ENCODE measurements at places on chromosomes 7 and 10. TPM values are rescaled to one million over a fixed set of nuclear protein-coding genes. Genes with fewer than 3 reads are reported as not detected.

DNA sequence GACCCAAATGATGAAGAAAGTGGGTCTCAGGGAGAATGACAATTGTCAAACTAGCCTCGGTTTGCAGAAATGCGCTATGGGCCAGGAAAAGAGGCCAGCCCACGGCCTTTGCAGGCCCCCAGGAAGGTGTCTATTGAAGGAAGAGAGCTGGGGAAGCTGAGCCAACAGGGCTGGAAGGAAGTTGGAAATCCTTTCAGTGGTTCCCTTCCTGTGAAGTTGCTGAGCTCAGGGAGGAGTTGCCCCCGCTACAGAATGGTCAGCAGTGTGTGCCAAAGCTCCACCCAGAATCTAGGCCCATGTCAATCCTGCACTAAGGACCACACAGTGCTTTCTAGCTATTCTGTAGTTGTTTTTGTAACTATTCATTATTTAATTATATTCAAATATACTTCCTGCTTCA is 91.6 kb upstream of the ANLN start:
- no peak for ATAC-seq

Gene ACBD7
- total RNA-seq: 0.32 TPM

Gene GIMAP1
- total RNA-seq: 0.44 TPM

GRCh38 chr7:67716729-67717128 is 720.1 kb downstream of the TYW1 start:
- no peak for ATAC-seq

Gene LRRC17
- total RNA-seq: 0.32 TPM

Gene NYAP1
- 0.16 TPM for total RNA-seq

DNA sequence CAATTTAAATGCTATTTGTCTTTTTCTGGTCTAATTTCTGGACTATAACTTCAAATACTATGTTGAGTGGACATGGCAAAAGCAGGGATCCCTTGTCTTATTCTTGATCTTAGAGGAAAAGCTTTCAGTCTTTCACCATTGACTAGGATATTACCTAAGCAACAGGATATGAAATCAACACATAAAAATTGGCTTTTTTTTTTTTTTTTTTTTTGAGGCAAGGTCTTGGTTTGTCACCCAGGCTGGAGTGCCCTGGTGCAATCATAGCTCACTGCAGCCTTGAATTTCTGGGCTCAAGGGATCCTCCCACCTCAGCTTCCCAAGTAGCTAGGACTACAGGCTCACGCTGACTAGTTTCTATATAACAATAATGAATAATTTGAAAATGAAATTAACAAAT is 90.8 kb downstream of the JMJD1C start:
- ATAC-seq: no peak

Gene HKDC1
- 0.04 TPM for total RNA-seq

Gene XRCC2
- 2.3 TPM for total RNA-seq

Gene PAX2
- not detected for total RNA-seq

GRCh38 chr10:3415038-3415736 is 242.6 kb upstream of the PITRM1 start:
- ATAC-seq: no peak

Gene NEURL1
- total RNA-seq: 0.16 TPM

DNA sequence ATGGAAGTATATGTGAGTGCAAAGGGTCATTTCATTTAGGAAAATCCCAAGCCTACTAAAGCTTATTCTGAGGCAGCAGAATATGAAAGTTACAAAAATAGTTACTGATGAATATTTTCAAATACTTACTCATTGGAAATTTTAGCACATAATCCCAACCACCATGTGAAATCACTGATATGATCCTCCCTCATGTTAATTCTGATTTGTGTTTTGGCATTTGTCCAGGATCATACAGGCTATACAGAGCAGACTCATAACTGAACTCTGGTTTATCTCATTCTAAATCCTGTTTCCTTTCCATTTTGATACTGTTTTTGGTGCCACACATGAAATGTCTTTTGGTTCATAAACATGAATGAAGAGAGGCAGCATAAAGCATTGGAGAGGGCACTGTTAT is 3.4 kb upstream of the FAM24B start:
- ATAC-seq: no peak

Gene INMT
- total RNA-seq: 1.5 TPM

DNA sequence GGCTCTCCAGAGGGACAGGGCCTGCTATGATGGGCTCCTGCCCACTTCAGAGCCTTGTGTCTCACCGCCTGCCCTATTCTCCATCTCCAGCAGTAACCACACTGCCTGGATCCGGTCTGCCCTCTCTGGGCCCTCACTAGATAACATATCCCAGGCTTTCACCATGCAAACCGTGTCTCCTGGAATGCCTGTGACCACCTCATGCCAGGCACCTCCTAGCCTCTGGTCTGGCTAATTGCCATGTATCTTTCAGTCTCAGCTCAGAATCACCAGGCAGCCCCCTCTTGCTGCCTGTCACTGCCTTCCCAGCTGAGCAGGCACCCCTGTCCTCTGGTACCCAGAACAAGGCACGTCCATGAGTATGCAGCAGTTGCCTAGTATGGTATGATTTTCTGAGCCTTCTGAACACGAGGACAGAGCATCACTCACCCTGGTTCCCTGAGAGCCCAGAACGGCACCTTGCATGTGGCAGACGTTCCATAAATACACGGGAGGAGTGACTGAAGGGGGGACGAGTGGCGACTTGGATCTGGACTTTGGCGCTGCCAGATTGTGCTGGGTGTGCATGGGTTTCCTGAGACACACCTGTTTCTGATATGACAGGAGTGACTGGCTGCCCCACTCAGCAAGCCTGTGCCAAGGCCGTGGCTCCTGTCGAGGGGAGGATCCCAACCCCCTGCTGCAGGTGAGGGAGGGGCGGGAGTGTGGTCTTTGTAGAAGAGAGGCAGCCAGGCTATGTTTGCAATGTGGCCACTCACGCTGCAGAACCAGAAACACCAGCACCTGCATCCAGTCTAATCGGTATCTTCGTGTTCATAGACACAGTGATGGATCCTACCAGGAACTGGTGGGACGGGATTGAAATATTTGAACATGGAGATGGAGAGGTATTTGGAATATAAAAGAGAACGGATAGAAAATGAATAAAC is 95.2 kb downstream of the VOPP1 start:
- no peak for ATAC-seq

GRCh38 chr10:31098046-31098445 is 66.4 kb upstream of the ZNF438 start:
- ATAC-seq: no peak

DNA sequence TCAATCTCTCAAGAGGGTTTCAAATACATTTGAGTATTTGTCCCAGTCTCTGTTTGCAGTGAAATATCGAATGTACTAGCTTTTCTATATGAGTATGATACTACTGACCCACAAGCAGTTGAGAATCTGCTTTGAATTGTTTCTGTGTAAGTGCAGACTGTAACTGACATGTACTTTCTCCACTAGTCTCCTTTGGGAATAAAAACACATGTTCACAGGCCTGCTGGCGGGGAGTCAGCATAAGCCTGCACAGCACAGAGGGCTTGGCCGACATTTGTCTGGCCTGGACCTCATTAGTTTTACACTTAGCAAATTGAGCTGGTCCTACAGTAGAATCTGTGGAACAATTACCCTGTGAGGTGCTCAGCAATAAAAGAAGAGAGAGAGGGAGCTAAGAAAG is 72.6 kb downstream of the ITGB8 start:
- ATAC-seq: no peak

DNA sequence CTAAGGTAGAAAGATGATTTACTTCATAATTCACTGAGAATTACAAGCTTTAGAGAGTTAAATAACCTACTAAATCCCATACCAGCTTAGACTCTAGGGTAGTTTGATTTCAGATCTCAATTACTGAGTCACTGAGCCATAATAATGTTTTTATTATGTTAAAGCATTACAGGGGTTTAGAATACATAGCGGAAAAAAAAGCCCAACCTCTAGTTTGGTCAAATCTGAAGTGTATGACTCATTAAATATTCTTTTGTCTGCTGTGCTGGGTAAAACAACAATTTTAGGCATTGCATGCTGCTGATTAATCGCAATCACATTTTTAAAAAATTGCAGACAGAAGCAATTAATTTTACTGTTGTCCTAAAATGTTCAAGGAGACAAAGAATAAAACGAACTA is 48.5 kb downstream of the MALRD1 start:
- ATAC-seq: no peak

Gene GARS1
- 176 TPM for total RNA-seq

DNA sequence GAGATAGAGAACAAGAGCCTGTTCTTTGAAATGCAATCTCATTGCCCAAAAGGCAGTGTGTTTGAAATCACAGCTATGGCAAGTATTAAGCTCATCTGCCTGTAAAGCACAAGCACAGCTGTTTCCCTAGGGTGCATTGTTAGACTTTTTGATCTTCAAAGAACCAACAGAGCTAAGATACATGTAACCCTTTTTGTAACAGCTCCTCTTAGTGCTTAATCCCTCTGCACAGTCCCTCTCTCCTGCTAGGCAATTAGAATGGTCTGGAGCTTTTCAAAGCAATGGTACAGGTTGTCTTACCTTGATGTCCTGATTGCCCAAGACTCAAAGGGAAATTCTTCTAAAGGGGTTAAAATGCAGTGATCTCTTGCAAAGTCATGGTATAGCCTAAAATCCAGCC is 249.6 kb upstream of the CHRM2 start:
- no peak for ATAC-seq

DNA sequence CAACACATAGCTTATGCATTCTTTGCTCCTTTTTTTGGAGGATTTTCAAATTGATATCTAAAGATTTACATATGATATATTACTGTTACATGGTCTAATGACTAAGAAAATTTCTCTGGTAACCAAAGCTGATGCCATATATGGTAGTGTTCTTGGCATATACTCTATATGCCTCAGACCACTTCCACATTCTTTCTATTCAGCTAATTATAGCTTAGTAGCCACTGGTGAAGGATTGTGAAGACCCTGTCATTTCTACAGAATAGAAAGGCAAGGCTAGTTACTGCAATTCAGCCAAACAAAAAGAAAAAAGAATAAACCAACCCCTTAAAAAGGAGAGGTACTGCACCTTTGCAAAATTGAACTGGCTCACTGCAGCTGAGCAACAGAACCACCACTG is 3.7 kb downstream of the PURB start:
- ATAC-seq: no peak

- ATAC-seq: peak; percentile 87
Observed at GRCh38 chr7:134515569-134516468, 11.5 kb upstream of the AKR1B10 start.

DNA sequence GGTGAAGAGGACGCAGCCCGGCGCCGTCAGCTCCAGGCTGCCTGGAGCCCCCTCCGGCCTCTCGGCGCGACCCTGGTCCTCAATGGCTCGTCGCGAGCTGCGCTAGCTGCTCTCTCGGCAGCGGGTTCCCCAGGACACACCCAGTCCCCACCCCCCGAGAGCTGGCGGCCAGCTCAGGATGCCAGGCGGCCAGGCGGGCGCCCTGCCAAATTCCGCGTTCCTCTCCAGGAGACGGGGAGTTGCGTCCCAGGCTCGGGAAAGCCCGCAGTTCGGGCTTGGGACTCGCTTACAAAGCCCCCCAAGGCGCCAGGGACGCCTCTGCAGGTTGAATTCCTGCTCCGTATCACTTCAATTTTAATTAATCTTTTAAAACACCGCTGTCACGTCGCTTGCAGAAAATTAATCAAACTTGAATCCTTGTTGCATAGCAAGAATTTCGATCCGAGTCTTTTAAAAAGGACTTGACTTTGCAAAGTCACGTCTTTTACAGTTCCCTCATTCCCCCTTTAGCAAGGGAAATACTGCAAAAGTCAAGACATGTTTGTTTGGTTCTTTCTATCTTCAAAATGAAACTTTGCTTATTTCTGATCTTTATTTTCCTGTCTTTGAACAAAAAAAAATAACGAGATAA is 28.2 kb downstream of the SKIDA1 start:
- ATAC-seq: peak; percentile 55

DNA sequence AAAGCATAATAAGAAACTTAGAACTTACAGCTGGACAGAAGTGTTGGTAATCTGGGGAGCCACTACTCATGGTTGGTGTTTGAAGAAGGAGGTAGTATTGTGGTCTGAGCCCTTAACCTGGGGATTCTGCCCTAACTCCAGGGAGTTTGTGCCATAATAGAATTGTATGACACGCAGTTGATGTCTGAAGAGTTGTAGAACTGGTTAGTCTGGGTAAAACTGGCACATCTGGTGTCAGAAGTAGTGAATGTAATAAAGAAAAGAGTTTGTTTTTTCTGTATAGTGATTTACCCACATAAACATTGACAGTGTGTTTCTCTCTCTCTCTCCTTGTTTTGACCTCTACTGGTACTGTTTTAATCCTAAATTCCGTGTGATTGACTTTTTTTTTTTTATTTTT is 448.1 kb upstream of the SEMA3D start:
- ATAC-seq: no peak

Gene INA
- 1.4 TPM for total RNA-seq

Gene EPHB6
- total RNA-seq: 18.1 TPM

DNA sequence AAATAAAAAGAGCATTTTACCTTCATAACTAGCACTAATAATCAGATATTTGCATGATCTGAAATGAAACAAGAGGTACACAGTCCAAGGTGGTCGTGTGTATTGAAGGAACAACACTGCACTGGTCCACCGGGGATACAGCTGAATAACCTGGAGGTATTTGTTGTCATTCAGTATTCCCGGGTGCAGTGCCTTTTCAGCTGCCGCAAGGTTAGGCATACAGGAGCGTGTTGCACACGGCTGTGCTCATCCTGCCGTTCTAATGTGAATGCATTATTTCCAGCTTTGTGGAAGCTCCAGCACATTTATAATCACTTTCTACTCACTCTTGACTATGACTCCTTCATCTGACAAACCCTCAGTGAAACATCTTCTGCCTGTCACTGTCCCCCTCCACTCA is 377.8 kb downstream of the GFRA1 start:
- ATAC-seq: no peak

Gene TMEM168
- total RNA-seq: 17.9 TPM

DNA sequence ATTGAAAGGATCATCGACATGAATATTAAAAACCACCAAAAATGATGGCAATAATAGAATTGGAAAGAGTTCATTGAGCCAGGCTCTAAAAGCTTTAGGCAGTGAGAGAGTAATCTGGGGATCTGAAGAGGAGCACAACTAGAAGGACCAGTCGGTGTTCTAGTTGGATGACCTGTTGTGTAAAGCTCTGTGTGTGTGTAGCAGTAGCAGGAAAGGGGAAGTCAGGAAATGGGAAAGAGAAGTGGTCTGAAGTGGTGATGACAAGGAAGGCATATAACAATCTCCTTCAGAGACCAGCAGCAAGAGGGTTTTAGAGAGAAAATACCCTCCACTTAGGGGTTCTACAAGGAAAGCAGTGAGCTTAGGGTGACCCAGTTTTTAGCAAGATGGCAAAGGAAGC is 539.2 kb downstream of the HTR7 start:
- peak; percentile 79 for ATAC-seq

DNA sequence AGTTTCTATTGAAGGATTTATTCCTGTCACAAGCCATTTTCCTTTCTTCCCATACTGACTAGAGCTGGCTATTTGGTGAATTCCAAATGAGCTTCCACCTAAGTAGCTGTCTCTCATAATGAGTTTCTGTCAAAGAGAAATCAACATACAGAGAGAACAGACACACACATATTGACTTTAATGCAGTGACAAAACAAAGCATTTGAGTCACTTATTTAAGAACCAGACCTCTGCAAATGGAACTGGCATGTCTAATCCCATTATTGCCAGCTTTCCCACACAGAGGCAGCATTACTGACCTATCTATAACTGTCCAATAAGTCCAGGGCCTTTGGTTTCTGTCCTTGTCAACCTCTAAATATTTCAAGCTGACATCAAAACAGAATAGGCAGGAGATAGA is 179.3 kb upstream of the CSTF2T start:
- no peak for ATAC-seq

Gene INPP5F
- 7.6 TPM for total RNA-seq
